DMS79 (cell line): ENCODE measurements at places on chromosomes 13 and 19.
A peak's percentile ranks its signal among the peaks of the same experiment; 100 is the strongest.

GRCh38 chr13:42350141-42350540 is 78.2 kb downstream of the AKAP11 start:
- no peak for DNase-seq

- no peak for DNase-seq
Measured at GRCh38 chr19:56088497-56089215, 32.4 kb downstream of the ZNF787 start.

GRCh38 chr19:41929536-41930071 is 1.4 kb upstream of the ERFL start:
- no peak for DNase-seq

- DNase-seq: peak; percentile 2
Measured at GRCh38 chr13:33862016-33862415, 44.1 kb downstream of the RFC3 start.

- DNase-seq: no peak
Measured at GRCh38 chr13:113483504-113484293, 6.8 kb downstream of the DCUN1D2 start.

DNA sequence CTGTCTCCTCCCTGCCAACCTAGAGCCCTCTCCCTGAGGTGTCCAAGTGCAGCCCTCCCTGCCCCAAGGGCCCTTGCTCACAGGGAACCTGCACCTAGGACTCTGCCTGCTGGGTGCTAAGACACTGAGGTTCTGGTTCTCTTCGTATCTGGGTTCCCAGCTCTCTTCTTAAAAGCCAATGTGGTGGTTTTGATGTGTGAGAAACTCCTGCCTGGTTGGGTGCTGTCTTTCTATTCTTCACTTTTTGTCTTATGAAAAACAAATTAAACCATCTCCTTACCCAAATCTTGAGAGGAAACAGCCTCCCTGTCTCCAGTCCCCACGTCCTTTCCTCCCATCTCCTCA is 4.3 kb upstream of the KMT2B start:
- no peak for DNase-seq

DNA sequence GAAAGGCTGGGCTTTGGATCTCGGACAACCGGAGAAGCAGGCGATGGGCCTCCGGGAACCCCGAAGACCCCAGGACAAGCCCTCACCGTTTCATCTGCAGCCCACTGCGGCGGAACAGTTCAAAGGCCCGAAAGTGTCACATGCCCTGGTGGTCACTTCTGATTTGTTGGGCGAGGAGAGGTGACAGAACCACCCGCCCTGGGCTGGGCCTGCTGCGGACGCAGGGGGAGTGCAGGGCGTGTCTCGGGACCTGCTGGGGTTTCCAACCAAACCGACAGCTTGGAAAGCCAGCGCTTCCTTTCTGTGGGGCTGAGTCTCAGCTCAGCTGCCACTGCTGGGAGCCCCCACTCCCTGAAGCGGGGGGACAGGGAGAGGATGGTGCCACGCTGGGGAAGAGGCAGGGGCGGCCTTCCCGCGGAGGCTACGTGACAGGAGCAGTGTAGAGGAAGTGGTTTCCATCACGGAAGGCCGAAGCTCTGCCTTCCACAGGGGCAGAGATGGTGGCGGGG is 22.8 kb upstream of the ZBTB7A start:
- DNase-seq: no peak

DNA sequence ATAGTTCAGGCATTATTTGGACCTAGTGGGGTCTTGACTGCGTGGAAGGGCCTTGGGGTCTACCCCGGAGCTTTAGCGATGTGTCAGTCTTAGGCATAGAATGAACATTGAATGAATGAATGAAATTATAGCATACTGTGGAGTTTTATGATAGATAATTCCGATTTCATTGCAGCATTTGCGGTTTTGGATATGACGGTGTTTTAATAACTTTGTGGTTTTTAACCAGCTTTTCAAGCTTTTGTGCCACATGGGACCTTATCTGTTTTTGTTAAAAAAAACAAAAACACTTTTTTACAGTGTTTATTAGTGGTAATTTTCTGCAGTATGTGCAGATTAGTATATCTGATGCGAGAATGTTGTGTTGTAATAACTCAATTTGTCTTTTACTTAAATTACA is 696 bp downstream of the NUP58 start:
- no peak for DNase-seq

DNA sequence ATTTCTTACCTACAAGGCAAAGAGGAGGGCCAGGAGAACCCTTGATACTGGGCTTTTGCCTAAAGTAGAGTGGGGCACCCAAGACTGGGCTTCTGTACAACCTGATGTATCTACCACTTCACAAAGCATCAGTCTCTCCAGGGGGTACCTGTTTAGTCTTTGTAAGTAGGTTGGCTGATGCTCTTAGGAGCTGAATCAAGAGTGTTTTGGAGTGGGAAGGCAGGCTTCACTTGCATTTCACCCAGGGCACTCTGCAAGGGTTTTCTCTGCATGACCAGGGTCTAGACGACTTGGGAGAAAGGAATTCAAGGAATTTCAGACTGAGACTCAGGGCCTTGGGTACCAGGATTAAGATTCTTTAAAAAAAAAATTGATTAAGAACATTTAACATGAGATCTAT is 361.5 kb downstream of the RFC3 start:
- peak; percentile 33 for DNase-seq

GRCh38 chr19:13055213-13056051 is 47.2 kb downstream of the LYL1 start:
- DNase-seq: peak; percentile 24
